ENCODE measurements at places on chromosomes 11 and 22. TPM values are rescaled to one million over a fixed set of nuclear protein-coding genes. Genes with fewer than 3 reads are reported as not detected.
A peak's percentile ranks its signal among the peaks of the same experiment; 100 is the strongest.

GRCh38 chr22:27032091-27032761, 374.8 kb downstream of the MIAT start:
- no peak for DNase-seq

The CACNA1I gene
- total RNA-seq: 0.15 TPM

- DNase-seq: no peak
Measured at GRCh38 chr11:100581318-100581717, 105.8 kb upstream of the ARHGAP42 start.

DNA sequence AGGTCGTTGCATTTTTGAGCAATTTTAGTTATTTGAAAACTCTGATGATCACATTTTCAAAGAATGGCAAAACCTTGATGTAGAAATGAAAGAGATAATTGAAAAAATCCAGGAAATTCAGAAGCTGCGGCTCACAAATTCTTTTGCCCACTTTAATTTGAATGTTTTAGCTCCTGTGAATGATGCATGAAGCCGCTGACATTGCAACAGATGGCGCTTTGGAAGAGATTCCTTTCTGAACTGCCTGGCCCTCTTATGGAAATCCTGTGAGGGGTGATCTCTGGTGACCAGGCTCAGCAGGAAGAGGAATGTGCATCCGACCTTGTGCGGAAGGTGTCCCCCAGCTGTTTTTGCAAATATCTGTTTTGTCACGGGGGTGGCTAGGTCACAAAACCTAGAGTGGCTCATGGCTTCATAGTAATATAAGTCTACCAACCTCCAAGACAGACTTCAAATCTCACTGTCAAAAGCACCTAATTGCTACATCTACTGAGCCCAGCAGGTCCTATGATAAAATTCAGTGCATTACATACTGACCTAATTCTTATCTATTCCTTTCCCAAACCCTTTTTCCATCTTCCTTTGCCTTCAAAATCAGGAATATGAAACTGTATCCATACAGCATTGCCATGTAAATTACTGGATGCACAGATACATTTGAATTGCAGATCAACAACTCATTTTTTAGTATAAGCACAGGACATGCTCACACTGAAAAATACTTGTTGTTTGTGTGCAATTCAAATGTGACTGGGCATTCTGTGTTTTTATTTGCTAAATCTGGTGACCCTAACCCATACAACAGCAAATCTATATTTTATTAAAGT, 412.7 kb downstream of the ETS1 start:
- no peak for DNase-seq

GRCh38 chr11:33448461-33449130, 191.4 kb downstream of the HIPK3 start:
- DNase-seq: no peak

- no peak for DNase-seq
Measured at GRCh38 chr11:115450519-115450918, 53.7 kb downstream of the CADM1 start.

GRCh38 chr11:9745411-9746211, 81.7 kb downstream of the SWAP70 start:
- DNase-seq: no peak

DNA sequence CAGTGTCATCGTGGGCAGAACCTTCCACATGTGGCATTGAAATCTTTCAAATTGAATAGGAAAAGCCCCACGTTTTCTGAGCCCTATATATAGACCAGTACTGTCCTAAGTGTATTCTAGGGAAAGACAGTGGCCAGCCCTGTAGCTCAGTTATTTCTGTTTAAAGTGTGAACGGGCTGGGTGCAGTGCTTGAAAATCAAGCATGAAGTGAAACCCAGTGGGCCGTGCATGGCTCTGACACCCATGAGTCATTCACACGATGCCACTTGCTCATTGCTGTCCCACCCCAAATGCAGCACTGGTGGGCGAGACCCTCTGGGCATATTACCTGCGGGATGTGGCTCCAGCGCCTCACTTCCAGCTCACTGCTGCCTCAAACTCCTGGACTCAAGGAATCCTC, 29.8 kb upstream of the CCDC188 start:
- no peak for DNase-seq

The IGLL1 gene
- not detected for total RNA-seq

The GPHA2 gene
- not detected for total RNA-seq

DNA sequence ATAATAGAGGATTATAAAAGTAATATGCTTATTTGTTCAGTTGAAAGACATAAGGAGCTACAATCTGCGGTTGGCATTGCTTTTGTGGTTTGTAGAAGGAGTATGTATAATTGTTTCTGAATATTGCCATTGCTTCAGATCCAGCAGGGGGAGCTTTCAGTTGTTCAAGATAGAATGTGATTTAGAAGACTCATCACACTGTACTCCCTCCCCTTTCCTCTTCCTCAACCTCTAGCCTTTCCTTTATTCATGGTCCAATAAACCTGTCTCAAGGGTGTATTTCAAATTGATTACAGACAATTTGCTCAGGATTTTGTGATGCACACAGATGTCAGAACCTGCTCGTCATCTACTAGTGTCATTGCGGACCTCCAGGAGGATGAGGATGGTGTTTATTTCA, 9.8 kb downstream of the PRMT3 start:
- DNase-seq: no peak

- DNase-seq: no peak
Measured at GRCh38 chr11:120522021-120522420, 10.5 kb downstream of the GRIK4 start.

DNA sequence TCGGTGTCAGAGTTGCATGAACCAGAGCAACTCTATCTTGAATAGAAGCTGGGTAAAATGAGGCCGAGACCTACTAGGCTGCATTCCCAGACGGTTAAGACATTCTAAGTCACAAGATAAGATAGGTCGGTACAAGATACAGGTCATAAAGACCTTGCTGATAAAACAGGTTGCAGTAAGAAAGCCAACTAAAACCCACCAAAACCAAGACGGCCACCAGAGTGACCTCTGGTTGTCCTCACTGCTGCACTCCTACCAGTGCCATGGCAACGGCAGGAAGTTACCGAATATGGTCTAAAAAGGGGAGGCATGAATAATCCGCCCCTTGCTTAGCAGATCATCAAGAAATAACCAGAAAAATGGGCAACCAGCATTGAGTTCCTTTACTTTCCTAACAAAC, 2.4 kb upstream of the KAT5 start:
- DNase-seq: no peak

The SPDYC gene
- total RNA-seq: not detected

DNA sequence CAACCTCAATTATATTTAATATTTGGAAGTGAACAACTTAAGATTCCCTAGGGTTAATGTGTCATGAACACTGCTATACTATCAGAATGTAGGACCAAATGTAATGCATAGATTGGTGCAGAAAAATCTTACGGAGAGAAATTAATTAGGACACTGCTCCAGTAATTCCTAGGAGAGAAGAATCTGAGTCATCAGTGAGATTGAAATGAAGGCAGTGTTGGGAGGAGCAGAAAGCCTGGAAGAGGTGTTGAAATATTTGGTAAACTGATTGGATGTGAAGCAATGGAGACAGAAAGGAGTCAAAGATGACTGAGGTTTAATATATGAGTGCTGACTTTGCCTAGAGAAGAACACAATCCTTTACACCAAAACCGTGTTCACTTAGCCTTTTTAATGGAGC, 836.0 kb downstream of the FAM181B start:
- DNase-seq: no peak

DNA sequence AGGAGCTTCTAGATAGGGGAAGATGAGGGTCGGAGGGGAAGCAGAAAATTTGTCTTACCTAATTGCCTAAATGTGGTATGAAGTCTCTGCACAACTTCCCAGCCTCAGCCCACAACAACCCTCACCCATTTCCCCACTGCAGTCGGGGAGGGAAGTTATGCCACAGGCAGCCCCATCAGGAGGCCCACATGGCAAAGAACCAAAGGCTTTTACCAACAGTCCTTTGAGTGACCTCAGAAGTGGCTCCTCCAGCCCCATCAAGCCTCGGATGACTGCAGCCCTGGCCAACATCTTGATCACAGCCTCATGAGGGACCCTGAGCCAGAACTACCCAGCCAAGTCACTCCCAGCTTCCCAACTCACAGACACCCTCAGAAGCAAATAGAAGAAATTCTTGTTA, 54.8 kb downstream of the CHST1 start:
- peak; percentile 42 for DNase-seq

DNA sequence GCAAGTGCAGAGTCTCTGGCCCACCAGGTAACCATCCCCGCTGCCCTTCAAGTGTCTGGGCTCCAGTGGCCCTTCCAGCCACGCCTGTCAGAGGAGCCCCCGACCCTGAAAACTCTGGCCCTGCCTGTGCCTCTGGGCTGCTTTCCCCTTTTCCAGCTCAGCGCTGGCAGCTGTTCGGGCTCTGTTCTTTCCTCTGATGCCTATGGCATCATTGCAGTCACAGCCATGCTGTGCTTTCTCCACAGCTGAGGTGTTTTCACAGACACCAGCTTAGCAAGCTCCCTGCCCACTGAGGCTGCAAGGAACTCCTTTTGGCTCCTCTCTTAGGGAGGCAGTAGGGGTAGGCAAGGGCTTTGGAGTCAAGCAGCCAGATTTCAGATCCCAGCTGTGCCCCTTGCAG, 21.2 kb downstream of the P2RX3 start:
- no peak for DNase-seq

DNA sequence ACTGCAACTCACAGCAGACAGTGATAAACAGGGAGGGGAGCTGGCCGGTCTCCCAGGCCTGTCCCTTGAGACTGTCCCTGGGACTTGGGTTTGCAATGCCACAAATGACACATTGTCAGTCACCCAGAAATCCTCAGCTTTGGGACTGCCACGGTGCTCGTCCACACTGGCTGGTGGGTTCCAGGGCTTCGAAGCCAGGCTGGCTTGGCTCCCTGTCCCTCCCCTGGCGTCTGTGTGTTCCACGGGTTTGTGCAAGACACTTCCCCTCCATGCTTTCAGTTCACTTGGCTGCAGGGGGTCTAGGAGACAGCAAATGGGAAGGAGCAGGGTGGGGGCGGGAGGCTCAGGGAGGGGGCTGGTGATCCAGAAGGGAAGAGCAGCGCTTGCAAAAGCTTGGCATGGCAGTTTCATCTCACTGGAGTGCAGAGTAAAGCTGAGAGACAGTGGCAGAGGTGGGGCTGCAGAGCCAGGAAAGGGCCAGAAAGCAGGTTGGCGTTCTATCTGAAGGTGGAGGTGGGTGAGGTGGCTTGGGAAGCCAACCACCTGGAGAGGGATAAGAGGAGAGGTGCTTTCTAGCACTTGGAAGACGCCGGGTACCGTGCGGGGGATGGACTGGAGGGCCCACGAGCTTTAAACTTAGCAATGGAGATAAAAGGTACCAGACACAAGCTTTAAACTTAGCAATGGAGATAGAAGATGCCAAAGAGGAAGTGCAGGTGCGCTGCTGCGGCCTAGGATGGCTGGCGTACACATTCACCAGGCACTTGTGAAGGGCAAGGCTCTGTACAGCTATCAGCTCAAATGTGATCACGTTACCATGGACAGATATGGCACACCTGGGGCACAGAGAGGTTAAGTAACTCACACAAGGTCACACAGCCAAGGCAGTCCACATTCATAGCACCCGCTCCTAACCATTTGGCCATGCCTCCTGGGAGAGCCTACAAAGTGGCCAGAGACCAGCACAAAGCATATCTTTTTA, 86.4 kb upstream of the SHISAL1 start:
- peak; percentile 25 for DNase-seq

- no peak for DNase-seq
Measured at GRCh38 chr11:120034176-120034875, 103.6 kb downstream of the TRIM29 start.

DNA sequence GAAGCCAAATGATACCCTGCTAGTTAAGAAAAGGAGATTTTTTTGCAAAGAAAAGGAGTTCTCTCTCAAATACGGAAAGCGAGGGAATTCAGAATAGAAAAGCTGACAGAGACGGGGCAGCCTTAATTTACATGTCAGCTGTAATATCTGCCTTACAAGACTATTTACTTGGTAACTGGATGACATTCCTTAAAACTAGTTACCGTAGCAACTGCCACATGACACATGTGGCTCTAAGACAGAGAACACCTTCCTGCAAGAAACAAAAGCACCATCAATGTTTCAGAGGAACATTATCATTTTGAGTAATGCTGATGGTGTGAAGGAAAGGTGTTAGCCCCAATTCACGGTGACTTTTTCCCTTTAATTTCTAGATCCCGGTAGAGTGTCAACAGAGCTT, 222.1 kb downstream of the LRRC4C start:
- DNase-seq: no peak

DNA sequence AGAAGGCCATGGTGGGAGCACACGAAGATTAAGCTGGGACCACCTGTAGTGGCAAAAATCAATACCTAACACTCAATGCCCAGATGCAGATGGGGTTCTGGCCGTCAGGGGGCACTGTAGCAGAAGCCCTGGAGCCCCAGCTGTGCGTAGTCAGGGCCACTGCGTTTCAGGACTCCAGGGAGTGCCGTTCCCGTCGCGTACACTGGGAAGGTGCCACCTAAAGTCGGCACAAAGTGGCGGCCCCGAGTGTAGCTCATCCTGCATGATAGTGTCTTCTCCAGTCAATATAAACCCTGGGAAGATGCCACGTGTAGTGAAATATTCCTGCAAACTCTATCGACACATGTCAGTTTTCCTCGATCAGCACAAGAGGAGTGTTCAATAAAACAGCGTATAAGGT, 123.8 kb upstream of the NTM start:
- peak; percentile 51 for DNase-seq

GRCh38 chr11:79342686-79343085, 98.1 kb downstream of the TENM4 start:
- no peak for DNase-seq

GRCh38 chr22:25146906-25147641, 52.6 kb upstream of the CRYBB3 start:
- DNase-seq: no peak

The CABP4 gene
- total RNA-seq: 4.2 TPM

GRCh38 chr11:6633422-6634408, 14.5 kb upstream of the TPP1 start:
- no peak for DNase-seq

DNA sequence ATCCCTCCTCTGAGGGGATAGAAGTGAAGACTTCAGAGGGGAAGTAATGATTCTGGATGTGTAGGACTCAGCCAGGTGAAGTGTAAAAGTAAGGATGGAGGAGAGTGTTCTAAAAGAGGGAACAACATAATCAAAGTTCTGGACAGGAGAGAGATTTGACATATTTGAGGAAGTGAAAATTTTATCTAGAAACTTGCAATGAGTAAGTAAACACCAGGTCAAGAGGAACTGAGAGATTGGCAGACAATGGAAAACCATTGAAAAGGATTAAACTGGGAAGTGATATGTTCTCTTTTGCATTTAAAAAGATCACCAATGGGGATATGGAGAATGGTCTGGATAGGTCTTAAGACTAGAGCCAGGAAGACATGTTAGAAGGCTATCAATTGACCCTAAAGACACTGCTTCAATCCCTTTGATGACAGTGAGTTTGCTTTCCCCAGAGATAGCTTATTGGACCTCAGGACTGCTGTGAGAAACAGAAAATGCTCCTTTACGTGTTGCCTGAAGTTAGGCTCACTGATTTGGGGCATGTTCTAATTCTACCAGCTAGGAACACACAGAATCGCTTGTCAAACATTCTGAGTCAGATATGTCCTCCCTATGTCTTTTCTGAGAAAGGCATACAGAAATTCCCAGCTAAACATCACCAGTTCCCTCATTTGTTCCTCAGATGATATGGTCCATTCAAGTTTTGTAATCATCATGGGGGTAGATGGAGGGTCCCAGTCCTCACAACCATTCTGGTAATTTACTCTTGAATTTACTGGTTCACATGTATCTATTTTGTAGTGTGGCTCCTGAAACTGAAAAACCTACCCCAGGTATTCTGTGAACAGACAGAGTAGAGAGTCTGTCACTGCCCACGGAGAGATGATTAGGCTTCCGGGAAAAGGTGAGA, 144.9 kb downstream of the MAML2 start:
- DNase-seq: no peak

The DTX4 gene
- 42.1 TPM for total RNA-seq

GRCh38 chr11:70371241-70371640, 27.1 kb upstream of the CTTN start:
- no peak for DNase-seq

- peak; percentile 85 for DNase-seq
Measured at GRCh38 chr11:67265633-67266448, 432 bp upstream of the GRK2 start.
